CD4-positive, alpha-beta T cell treated with Interleukin-17A for 4 hours (primary cell): ENCODE measurements at places on chromosomes 4 and X.

- no peak for DNase-seq
Observed at GRCh38 chr4:144712775-144713174, 66.8 kb downstream of the HHIP start.

- DNase-seq = no peak
Observed at GRCh38 chr4:21765810-21766407, 182.7 kb downstream of the KCNIP4 start.

GRCh38 chr4:176422001-176422400 is 102.2 kb downstream of the SPCS3 start:
- no peak for DNase-seq

- no peak for DNase-seq
Observed at GRCh38 chr4:110626532-110627153, 3.8 kb upstream of the PITX2 start.

DNA sequence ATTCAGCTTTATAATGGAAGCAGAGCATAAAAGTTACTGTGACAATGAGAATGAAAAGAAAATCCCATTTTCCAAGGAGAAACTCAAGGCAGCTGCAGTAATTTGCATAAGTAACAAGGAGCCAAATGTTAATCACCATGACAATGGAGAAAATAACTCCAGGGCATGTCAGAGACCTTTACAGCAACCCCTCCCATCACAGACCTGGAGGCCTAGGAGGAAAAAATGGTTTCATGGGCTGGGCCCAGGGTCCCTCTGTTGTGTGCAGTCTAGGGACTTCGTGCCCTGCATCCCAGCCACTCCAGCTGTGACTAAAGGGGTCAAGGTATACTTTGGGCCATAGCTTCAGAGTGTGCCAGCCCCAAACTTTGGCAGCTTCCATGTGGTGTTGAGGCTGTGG is 223.5 kb downstream of the NPFFR2 start:
- DNase-seq = no peak

GRCh38 chr4:185576314-185576961 is 41.1 kb upstream of the PDLIM3 start:
- DNase-seq = no peak

DNA sequence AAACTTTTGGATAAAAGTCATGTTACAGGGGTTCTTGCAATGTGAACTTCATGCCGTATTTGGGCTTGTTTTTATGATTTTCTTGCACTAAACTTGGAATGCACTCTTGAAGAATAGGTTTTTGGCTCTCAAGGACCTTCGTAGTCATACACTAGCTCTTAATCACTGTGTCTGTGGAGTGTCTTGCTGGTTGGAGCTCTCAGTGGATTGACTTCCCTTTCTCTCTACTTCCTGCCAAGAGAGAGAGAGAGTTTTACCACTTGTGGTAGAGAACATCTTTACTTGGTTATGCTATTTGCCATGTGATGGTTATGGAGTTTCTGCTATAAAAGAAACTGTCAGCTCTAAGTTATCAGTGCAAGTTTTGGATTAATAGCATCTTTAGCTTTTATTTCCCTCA is 112.4 kb downstream of the BMPR1B start:
- DNase-seq = no peak

DNA sequence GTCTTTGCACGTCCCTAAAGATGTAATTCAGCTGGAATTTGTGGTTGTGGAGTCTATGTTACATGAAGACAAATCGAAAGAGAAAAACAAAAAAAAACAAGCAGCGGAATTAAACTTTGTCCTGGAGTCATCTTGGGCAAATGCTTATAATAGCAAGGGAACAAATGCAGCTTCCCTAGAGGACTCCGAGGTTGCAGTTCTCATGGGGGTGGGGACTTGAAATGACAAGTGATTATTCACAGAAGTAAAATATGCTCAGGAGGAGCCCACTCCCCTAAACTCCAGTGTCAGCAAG is 362.4 kb downstream of the ARHGAP24 start:
- DNase-seq = no peak

GRCh38 chrX:21529771-21530170 is 128.4 kb downstream of the KLHL34 start:
- no peak for DNase-seq

DNA sequence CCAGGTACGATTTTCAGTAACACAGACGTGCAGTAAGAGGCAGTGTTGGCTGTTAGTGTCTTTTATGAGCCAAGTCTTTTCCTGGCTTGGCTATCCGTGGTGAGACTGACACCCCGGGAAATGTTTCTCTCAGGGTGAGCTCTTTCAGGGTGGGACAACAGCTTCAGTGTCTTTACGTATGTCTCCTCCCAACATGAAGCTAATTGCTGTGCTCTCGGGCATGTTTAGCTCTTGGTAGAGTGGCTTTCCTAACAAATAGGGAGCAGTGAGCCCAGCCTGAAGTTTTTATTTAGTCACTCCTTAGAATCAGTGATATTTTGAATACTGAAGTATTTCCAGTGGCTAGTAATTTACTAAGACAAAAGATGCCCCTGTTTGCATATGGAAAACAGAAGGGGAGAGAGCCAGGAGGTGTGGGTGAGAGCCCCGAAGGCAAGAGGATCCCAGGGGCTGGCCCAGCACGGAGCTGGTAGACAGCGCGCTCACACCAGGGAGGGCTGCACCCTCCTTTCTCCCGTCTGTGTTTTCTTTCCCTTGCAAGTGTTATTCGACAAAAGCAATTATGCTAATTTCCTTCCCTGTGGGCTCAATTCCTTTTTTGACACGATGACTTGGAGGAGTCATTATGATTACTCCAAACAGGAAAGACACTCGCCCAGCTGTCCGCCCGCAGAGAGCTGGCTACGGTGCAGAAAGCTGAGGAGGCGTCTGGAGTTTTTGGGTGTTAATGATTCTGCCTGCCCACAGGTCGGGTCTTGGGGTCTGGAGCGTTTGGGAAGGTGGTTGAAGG is 47.7 kb downstream of the PDGFRA start:
- DNase-seq = no peak

DNA sequence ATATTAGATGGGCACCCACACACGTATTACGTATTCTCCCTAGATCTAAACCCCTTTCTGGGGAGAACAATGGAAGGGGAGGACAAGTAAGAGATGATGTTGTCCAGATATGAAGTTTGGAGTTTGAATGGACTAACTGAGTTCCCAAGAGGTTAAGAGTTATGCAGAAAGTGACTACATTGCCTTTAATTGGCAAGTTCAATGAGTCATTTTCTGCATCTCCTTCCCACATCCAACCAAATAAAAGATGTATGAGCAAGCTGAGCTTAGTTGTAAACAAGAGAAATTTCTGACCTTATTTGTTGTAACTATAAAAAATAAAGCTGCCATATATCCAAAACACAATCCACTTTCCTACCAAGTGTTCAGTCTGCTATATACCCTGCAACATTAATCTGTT is 50.5 kb downstream of the TIGD2 start:
- DNase-seq = no peak

DNA sequence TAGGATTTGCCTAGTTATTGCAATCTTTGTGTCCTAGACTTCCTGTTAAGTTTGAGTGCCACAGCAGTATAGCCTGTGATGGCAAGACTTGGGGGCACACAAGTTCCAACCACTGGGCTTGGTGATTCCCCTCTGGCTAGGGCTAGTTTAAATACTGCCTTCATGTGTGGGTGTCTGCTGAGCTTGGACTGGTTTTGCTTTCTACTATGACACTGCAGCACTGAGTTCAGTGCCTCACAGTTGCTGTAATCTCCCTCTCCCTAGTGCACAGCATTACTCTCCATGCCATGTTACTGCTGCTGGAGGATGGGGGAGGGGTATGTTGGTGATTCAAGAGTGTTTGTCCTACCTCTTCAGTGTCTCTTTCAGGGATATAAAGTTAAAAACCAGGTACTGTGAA is 379.6 kb downstream of the IL15 start:
- DNase-seq = no peak
